ENCODE measurements at places on chromosomes 7 and 10. TPM values are rescaled to one million over a fixed set of nuclear protein-coding genes. Genes with fewer than 3 reads are reported as not detected.

- DNase-seq, result no peak
Measured at GRCh38 chr7:106448992-106449859, 164.4 kb upstream of the NAMPT start.

The PPP1R17 gene
- not detected for total RNA-seq

GRCh38 chr10:3465406-3465891 lies 292.9 kb upstream of the PITRM1 start:
- DNase-seq, result peak; percentile 63

GRCh38 chr7:7176406-7177043 lies 5.8 kb upstream of the C1GALT1 start:
- peak; percentile 86 for DNase-seq

DNA sequence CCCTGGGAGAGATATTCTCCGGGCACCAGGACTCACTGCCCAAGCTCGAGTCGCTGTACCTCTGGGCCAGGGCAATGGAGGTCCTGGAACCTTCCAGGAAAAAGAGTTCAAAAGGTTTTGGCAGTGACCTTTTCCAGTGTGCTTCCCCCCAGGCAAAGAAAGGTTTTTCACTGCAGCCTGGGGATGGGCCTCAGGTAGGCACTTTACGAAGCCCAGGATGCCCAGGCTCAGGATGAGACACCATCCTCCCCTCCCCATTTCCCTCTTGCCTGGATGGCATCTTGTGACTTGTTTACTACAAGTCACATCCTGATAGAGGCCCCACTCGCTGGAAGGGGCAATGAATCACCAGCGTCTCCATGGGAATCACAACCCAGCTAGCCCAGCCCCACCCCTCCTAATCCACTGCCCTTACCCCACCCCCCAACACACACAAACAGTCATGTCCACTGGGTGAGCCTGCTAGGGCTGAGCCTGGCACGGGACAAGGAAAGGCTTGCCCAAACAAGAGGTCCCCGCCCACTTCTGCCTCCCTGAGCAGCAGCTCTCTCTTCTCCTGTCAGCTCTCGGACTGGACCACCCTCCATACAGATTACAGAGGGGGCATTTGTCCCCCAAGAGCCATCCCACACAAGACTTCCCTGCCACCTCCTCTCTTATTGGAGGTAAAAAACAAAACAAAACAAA lies 93.8 kb upstream of the SMNDC1 start:
- peak; percentile 99 for DNase-seq

- DNase-seq, result no peak
Measured at GRCh38 chr10:34160595-34160994, 654.5 kb downstream of the PARD3 start.

GRCh38 chr7:47435889-47436312 lies 146.0 kb downstream of the TNS3 start:
- DNase-seq, result peak; percentile 68

DNA sequence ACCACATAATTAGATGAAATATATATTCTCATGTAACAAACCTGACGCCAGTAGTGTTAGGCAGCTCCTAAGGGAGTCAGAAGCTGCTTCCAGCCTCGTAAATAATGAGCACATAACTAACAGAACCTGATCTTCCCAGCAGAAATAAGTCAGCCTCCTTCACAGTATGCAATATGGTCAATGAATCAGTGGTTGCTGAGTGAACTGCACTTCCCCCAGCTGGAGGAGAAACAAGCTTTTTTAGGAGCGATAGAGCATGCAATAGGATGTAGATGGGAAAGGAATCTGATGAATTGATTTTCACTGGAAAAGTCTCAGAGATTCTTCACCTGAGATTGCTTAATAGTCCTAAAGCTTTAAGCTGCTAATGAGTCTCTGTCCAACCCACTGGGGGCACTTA lies 337.2 kb upstream of the LRGUK start:
- no peak for DNase-seq
